ENCODE measurements at places on chromosomes 3 and 15. TPM values are rescaled to one million over a fixed set of nuclear protein-coding genes. Genes with fewer than 3 reads are reported as not detected.
A peak's percentile ranks its signal among the peaks of the same experiment; 100 is the strongest.

DNA sequence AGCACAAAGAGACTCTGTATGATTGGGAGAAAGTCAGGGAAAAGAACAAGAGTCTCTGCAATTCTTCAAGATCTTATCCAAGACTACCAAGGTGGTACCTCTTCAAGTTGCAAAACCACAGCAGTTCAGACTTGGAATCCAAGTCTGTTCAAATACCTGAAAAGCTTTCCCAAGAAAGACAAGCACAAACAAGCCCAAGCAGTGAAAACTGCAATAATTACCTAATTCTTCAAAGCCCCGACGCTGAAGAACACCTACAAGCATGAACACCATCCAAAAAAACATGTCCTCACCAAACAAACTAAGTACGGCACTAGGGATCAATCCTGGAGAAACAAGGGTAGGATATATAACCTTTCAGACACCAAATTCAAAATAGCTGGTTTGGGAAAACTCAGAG is 299.3 kb upstream of the ALCAM start:
- no peaks in the 10 kb centered on the region for H3K27me3 ChIP-seq
- no peak for DNase-seq
- no peak overlapping the region for H3K4me3 ChIP-seq

DNA sequence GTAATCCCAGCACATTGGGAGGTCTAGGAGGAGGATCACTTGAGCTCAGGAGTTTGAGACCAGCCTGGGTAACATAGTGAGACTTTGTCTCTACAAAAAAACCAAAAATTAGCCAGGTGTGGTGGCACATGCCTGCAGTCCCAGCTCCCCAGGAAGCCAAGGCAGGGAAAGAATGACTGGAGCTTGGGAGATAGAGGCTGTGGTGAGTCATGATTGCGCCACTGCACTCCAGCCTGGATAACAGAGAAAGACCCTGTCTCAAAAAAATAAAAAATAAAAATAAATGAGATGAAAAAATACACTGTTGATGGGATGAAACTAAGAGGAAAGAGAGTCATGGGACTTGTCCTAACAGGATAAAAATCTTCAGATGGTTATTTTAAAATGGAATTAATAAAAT is 137.6 kb downstream of the IMPG2 start:
- H3K27ac ChIP-seq: no peak overlapping the region
- H3K27me3 ChIP-seq: no peaks in the 10 kb centered on the region
- H3K36me3 ChIP-seq: no peaks in the 10 kb centered on the region
- no peak overlapping the region for H3K4me3 ChIP-seq

DNA sequence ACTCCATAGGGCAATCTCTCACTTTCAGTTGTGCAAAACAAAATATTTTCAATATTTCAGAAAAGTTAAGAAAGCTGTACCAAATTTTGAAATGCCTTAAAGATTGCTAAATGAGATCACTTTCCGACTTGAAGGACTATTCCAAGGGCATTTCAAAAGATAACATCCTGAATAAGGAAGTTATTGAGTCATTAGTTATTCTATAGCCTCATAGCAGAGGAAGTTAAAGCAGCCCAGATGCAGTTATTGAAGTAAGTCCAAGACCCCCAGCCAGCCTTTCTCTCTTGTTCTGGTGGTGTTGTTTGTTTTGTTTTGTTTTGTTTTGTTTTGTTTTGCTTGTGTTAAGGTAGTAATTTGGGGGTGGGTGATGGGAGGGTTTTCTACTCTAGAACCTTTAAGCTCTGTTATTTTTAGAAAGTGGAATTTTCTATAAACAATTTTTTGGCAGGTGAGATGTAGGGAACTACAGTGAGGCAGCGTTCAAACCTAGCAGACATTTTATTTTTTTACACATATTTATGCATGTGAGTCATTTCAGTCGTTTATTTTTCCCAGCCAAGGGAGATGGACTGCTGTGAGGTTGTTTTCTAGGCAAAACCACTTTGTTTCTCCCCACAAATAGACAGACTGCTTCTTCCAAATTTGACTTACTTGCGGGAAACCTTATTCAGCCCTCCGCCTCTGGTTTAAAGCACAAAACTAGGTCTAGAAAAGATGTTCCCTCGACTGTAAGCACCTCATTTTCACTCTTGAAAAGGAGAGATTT is 216.3 kb upstream of the ARPP21 start:
- peak; percentile 31 for DNase-seq
- H3K4me3 ChIP-seq: no peak overlapping the region
- no peaks in the 10 kb centered on the region for H3K4me1 ChIP-seq

DNA sequence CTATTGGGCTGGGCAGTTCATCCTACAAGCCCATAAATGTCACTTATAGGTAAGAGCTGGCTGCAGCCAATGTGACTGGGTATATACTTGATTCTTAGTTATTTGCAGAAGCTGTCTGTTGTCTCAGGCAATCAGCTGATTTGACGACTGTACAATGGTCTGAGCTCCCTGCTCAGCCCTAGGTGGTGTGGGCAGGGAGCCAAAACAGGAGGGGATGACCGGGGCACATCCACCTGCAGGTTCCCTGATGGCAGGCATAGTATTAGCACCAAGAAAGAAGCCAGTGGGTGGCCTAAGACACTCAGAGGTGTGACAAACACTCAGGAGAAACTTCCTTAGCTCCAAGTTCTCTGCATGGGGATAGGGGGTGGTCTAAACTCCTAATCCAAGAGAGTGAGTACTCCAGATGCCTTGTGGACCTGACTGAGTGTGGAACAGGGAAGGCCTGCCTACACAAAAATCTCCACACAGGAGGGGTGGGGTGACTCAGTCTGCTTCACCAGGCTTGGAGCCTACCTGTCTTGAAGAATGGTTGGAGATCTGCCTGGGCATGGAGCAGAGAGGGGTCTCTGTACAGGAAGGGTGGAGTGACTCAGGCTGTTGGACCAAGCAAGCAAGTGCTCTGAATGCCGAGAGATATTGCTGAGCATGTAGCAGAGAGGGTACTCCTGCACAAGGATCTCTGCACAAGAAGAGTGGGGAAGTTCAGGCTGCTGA is 690.4 kb upstream of the NAALADL2 start:
- no peaks in the 10 kb centered on the region for H3K4me1 ChIP-seq
- H3K27ac ChIP-seq: no peak overlapping the region
- no peak for DNase-seq
- no peaks in the 10 kb centered on the region for H3K36me3 ChIP-seq
- no peak overlapping the region for H3K4me3 ChIP-seq
- no peaks in the 10 kb centered on the region for H3K27me3 ChIP-seq

- H3K27me3 ChIP-seq: no peaks in the 10 kb centered on the region
- H3K27ac ChIP-seq: no peak overlapping the region
- no peaks in the 10 kb centered on the region for H3K4me1 ChIP-seq
- H3K36me3 ChIP-seq: no peaks in the 10 kb centered on the region
- H3K4me3 ChIP-seq: no peak overlapping the region
- no peak for DNase-seq
Observed at GRCh38 chr3:48514431-48515227, 10.7 kb upstream of the SHISA5 start.

- no peaks in the 10 kb centered on the region for H3K27me3 ChIP-seq
- DNase-seq: peak; percentile 16
- H3K36me3 ChIP-seq: no peaks in the 10 kb centered on the region
Observed at GRCh38 chr3:5787861-5788488, 600.5 kb downstream of the EDEM1 start.

DNA sequence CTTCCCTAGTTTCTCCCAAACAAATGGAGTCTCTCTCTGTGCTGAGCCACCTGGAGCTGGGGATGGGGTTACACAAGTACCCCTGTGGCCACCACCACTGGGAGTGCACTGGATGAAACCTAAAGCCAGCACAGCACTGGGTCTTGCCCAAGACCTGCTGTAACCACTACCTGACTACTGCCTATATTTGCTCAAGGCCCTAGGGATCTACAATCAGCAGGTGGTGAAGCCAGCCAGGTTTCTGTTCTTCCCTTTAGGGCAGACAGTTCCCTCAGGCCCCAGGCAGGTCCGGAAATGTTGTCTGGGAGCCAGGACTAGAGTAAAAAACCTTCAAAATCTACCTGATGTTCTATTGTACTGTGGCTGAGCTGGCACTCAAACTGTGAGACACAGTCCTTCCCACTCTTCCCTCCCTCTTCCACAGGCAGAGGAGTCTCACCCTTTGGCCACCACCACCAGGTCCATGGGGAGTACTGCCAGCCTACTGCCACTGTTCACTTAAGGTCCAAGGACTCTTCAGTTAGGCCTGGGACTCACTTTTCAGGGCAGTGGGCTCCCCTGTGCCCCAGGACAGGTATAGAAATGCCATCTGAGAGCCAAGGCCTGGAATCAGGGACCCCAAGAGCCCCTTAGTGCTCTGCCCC is 23.8 kb downstream of the C3orf20 start:
- no peak for DNase-seq
- peaks cover 39% of the 10 kb centered on the region for H3K27me3 ChIP-seq
- no peak overlapping the region for H3K4me3 ChIP-seq
- H3K36me3 ChIP-seq: no peaks in the 10 kb centered on the region
- H3K27ac ChIP-seq: no peak overlapping the region
- no peaks in the 10 kb centered on the region for H3K4me1 ChIP-seq

DNA sequence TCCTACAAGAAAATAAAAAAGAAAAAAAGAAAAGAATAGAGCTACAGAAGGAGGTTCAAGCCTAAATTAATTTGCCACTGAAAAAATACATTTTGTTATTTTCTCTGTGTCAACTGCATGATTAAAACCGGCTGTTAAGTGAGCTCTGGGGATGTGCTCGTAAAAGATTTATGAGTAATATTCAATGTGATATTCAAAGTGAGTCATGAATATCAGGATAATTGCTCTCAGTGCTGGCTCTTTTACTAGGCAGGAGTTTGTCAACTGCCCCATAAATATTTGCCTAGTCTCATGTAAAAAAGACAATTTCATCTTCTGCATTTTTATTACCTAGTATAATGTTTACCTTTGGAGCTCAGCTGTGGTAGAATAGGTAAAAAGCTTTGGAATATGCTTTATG is 78.9 kb downstream of the CDIN1 start:
- peak; percentile 6 for DNase-seq
- H3K27ac ChIP-seq: no peak overlapping the region
- H3K4me1 ChIP-seq: no peaks in the 10 kb centered on the region
- no peaks in the 10 kb centered on the region for H3K36me3 ChIP-seq
- no peaks in the 10 kb centered on the region for H3K27me3 ChIP-seq

- DNase-seq: no peak
- peaks cover 12% of the 10 kb centered on the region for H3K4me1 ChIP-seq
- H3K36me3 ChIP-seq: no peaks in the 10 kb centered on the region
- no peaks in the 10 kb centered on the region for H3K27me3 ChIP-seq
Observed at GRCh38 chr15:94021621-94022320, 209.6 kb upstream of the MCTP2 start.

GRCh38 chr15:60652245-60652644 is 173.3 kb upstream of the ICE2 start:
- peaks cover 13% of the 10 kb centered on the region for H3K4me1 ChIP-seq
- no peaks in the 10 kb centered on the region for H3K36me3 ChIP-seq
- DNase-seq: no peak
- H3K27me3 ChIP-seq: no peaks in the 10 kb centered on the region

GRCh38 chr3:95731753-95732152 is 1082.6 kb upstream of the EPHA6 start:
- DNase-seq: no peak

DNA sequence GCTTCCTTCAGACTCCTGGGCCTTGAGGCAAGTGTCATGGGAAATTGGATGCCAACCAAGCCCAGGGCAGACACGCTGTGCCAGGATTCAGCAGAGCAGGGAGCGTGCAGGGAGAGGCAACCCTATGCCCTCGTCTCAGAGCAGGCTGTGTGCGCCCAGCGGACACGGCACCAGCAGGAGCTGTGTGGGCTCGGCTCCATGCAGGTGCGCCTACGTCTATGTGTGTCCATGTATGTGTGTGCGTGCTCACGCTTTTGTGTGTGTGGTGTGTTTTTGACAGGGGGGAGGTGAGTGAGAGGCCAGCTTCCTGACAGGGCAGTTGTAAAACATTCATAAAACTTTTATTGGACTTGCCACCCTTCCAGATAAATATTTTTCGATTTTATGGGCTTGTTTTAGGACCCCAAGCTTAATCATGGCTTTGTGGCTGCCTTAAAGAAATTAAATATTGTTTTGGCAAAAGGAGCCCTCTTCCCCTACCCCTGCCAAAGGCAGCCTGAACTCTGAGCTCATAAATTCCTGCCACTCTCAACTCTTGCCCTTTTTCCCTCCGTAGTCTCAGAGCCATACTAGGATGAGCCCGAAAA is 84.4 kb downstream of the DNAJB8 start:
- peaks cover 22% of the 10 kb centered on the region for H3K4me1 ChIP-seq
- DNase-seq: peak; percentile 1

DNA sequence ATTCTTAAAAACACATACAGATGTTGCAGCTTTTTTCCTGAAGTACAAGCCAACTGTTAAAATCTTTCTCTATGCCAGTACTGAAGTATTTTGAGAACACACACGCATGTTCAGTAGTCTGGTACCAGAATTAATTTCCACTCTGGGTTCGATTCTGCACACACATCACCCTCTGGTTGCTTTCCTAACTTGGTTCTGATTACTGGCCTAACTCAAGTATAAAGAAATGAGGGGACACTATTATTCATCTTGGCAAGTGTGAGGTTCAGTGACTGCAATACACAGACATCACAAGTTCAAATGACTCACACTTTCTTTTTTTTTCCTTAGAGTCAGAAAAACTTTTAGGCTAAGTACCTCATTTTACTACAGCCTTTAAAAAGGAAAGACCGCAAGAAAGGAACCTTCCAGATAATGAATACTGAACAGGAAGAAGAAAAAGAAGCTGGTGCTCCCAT is 37.4 kb upstream of the LDHAL6B start:
- peak overlapping the region; percentile 10 for H3K4me3 ChIP-seq
- H3K27ac ChIP-seq: peak overlapping the region; percentile 98
- no peaks in the 10 kb centered on the region for H3K27me3 ChIP-seq
- H3K4me1 ChIP-seq: peaks cover 51% of the 10 kb centered on the region
- peaks cover 21% of the 10 kb centered on the region for H3K36me3 ChIP-seq

DNA sequence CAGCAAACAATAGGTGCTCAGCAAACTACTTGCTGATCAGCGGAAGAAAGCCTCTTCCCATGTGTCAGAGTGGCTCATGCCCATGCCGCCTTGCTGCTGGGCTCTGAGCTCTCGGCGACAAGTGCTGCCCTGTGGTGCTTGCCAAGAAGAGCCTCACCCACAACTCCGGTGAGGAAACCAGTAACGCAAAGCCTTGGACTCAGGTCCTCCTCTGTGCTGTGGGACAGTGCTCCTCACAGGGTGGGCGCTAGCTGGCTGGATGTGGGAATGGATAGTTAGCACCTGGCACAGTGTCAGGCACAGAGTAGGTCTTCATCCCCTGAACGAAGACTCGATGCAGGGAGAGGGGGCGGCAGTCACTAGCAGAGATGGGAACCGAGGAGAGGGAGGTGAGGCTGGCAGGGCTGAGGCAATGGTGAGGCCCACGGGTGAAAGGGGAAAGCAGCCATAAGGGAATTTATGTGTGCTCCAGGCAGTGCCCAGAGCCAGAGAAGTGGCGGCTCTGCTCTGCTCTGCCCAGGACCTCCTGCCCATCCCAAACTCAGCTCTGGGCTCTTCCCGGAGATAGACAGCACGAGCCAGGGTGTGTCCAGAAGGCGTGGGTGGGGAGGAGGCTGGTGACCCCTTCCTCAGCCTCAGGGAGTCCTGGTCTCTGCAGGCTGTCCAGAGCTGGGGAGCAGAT is 55.7 kb downstream of the IQSEC1 start:
- H3K36me3 ChIP-seq: peaks cover 4% of the 10 kb centered on the region
- H3K27ac ChIP-seq: no peak overlapping the region
- H3K4me3 ChIP-seq: no peak overlapping the region
- H3K27me3 ChIP-seq: peaks cover 12% of the 10 kb centered on the region

Gene GMNC
- total RNA-seq: not detected
